ENCODE measurements at places on chromosomes 12 and 14. TPM values are rescaled to one million over a fixed set of nuclear protein-coding genes. Genes with fewer than 3 reads are reported as not detected.

Gene TAS2R19
- 1.4 TPM for total RNA-seq

Gene PNMA1
- total RNA-seq = 60.6 TPM

GRCh38 chr12:124322271-124322998 lies 27.5 kb downstream of the RFLNA start:
- no peak for DNase-seq

Gene GCH1
- total RNA-seq = 1.5 TPM

Measured in esophagus muscularis mucosa (tissue), 4 donors.